Glutamatergic neuron (in vitro differentiated cells): ENCODE measurements at places on chromosomes 13 and 19. TPM values are rescaled to one million over a fixed set of nuclear protein-coding genes. Genes with fewer than 3 reads are reported as not detected.

The SLC17A7 gene
- 188 TPM for total RNA-seq

The PROZ gene
- not detected for total RNA-seq

The PLPPR3 gene
- total RNA-seq: 392 TPM

The ZNF772 gene
- 33.2 TPM for total RNA-seq

The ZNF486 gene
- 69.8 TPM for total RNA-seq

The SYT5 gene
- total RNA-seq: 23.7 TPM

The SPINT2 gene
- total RNA-seq: 78.9 TPM

The NMRK2 gene
- 4.0 TPM for total RNA-seq

The LGALS7B gene
- total RNA-seq: not detected

The CGB2 gene
- not detected for total RNA-seq

The PDE4C gene
- total RNA-seq: 69.8 TPM

The C19orf38 gene
- total RNA-seq: 0.44 TPM

The F2RL3 gene
- total RNA-seq: not detected

The APOC4 gene
- total RNA-seq: not detected

The KLK4 gene
- 0.66 TPM for total RNA-seq

The CLC gene
- total RNA-seq: not detected

The FXYD1 gene
- not detected for total RNA-seq
